Mucosa of descending colon (tissue), 3 donors: ENCODE measurements at places on chromosomes 7 and 10. TPM values are rescaled to one million over a fixed set of nuclear protein-coding genes. Genes with fewer than 3 reads are reported as not detected.

METTL2B gene
- 24.1 TPM for total RNA-seq

DNA sequence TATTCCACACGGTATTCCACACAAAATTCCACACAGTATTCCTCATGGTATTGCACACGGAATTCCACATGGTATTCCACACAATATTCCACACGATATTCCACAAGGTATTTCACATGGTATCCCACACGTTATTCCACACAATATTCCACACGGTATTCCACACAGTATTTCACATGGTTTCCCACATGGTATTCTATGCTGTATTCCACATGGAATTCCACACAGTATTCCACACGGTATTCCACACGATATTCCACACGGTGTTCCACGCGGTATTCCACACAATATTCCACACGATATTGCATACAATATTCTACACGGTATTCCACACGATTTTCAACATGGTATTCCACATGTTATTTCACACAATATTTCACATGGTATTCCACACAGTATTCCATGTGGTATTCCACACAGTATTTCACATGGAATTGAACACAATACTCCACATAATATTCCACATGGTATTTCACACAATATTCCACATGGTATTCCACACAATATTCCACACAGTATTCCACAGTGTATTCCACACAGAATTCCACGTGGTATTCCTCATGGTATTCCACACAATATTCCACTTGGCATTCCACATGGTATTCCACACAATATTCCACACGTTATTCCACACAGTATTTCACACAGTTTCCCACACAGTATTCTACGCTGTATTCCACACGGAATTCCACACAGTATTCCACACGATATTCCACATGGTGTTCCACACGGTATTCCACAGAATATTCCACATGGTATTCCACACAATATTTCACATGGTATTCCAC lies 136.0 kb upstream of the CHST15 start:
- no peak for DNase-seq

LIPK gene
- total RNA-seq: not detected

DNA sequence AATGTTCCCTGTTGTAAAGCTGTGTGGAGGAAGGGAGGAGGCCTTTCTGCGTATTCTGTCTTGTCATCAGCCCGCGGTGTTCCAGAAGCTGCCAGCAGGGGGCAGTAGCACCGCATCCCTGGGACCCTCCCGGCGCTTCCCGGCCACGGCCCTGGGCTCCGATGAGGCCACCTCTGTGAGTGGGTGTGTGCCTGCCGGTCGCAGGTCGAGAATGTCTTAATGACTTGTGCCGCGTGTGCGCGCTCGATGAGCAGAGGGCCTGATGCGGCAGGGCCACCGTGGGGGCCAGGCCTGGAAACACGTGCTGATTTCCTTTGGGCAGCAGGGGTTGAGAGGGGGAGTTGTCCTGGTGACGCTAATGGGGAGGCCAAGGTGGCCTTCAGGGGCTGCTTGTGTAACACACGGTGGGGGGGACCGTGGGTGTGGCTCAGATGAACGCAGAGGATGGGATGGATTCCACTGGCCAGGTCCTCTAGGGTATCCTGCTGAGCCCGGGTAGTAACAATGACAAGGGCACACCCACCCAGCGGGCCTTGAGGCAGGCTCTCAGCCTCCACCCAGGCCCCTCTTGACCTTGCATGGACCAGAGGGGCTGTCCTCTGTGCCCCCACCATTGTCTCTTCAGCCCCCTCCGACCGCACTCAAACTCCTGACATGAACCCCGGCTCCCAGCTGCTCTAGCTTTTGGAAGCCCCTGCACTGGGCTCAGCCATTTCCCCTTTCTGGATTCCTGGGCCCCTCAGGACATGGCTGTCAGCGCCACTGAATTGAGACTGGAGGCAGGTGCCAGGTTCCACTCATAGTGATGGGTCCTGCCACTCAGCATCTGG lies 135.9 kb upstream of the PODXL start:
- DNase-seq: peak; percentile 61

- DNase-seq: no peak
Measured at GRCh38 chr10:125231116-125231812, 70.9 kb upstream of the CTBP2 start.

PTPN12 gene
- 44.6 TPM for total RNA-seq

- DNase-seq: no peak
Measured at GRCh38 chr10:70549962-70550458, 52.5 kb downstream of the PRF1 start.

- DNase-seq: no peak
Measured at GRCh38 chr7:71186535-71187057, 54.7 kb downstream of the GALNT17 start.

- DNase-seq: no peak
Measured at GRCh38 chr10:36765782-36766414, 359.5 kb upstream of the ANKRD30A start.

ANXA7 gene
- total RNA-seq: 106 TPM

ALDH18A1 gene
- 230 TPM for total RNA-seq

SPDYE18 gene
- total RNA-seq: 0.60 TPM

- no peak for DNase-seq
Measured at GRCh38 chr7:13286916-13287315, 599.5 kb downstream of the ARL4A start.
